ENCODE measurements at places on chromosomes 1 and 21. TPM values are rescaled to one million over a fixed set of nuclear protein-coding genes. Genes with fewer than 3 reads are reported as not detected.

The ADORA1 gene
- polyA plus RNA-seq = not detected

The LMX1A gene
- not detected for polyA plus RNA-seq

The UTS2 gene
- not detected for polyA plus RNA-seq

The TFF1 gene
- polyA plus RNA-seq = 19.4 TPM

The PLEKHN1 gene
- 0.59 TPM for polyA plus RNA-seq

The CLCA4 gene
- polyA plus RNA-seq = not detected

The ANKRD65 gene
- 13.2 TPM for polyA plus RNA-seq

The MAST2 gene
- 23.0 TPM for polyA plus RNA-seq

The PCSK9 gene
- 80.9 TPM for polyA plus RNA-seq

The CACNA1S gene
- not detected for polyA plus RNA-seq

The PTCH2 gene
- polyA plus RNA-seq = 1.5 TPM

The CFHR2 gene
- not detected for polyA plus RNA-seq

The ACTL8 gene
- polyA plus RNA-seq = 0.09 TPM

The CDC20 gene
- polyA plus RNA-seq = 57.9 TPM

The ACOT7 gene
- polyA plus RNA-seq = 55.8 TPM

The SELL gene
- polyA plus RNA-seq = 0.18 TPM

The WNT3A gene
- polyA plus RNA-seq = not detected
